ENCODE measurements at places on chromosomes 11 and 22.

- DNase-seq = no peak
These were observed 49.8 kb upstream of the LMO2 start for GRCh38 chr11:33941637-33942160.

GRCh38 chr11:78349624-78350023, 68.0 kb downstream of the GAB2 start:
- DNase-seq = no peak

DNA sequence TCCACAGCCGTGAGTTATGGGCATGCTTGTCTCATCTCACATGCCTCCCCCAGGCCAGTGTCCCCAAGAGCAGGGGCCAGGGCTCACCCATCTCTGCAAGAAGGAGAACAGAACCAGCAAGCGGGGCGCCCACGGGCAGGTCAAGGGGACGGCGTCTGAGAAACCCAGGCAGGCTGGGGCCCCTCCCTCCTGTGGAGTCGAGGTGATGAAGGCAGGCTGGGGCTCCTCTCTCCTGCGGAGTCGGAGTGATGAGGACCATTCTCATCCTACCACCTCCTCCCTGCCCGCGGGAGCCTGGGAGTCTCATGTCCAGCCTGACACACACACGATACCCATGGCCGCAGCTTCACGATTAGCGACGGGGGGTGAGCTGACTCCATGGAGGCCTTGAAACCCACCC, 141.9 kb downstream of the CTTN start:
- no peak for DNase-seq

DNA sequence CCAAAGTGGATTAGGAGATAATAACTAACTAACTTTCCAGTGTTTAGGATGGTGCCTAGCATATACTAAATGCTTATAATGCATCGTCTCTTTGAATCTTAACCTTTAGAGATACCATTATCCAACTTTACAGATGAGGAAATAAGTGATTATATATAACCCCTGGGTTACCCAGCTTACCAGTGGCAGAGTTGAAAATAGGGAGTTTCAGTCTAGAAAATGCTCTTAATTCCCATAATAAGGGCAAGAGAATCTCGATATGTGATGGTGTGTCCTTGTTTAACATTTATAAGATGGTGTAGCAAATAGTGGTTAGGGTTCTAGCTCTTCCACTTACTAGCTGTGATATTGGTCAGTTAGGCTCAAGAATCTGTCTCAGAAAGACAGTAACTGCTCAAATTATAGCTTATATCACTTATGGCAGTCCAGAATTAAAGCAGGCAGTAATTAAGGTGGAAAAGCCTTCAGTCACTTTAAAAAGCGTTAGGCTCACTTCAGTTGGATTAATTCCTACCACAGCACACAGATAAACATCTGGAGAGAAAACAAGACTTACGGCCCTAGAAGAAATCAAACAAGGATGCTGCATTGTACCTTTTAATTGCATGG, 6.3 kb downstream of the XBP1 start:
- no peak for DNase-seq

- DNase-seq = no peak
These were observed at the start of gene SLC5A1 for GRCh38 chr22:32042924-32043323. Gene SLC5A1 (plus strand): TSS chr22:32043261. CDS start chr22:32043282, 21 bp downstream.

GRCh38 chr11:66725114-66725513, 3.9 kb downstream of the SPTBN2 start:
- no peak for DNase-seq

DNA sequence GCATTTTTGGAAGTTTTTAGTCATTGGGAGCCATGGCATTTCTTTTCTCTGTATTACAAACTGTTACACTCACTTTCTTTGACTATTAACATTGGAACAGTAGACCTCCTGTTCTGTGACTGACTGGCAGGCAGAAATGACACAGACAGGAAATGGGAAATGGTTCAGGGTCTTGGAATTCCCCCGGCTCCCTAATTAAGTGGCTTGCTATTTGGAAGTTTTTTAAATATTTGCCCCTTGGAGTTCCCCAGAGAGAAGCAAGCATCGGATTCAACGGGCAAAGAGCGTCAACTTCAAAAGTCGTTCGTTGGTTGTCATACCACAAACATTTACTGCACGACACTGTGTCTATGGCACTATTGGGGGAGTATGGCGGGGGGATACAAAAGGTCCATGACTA, 1.1 kb upstream of the BIRC2 start:
- DNase-seq = no peak

DNA sequence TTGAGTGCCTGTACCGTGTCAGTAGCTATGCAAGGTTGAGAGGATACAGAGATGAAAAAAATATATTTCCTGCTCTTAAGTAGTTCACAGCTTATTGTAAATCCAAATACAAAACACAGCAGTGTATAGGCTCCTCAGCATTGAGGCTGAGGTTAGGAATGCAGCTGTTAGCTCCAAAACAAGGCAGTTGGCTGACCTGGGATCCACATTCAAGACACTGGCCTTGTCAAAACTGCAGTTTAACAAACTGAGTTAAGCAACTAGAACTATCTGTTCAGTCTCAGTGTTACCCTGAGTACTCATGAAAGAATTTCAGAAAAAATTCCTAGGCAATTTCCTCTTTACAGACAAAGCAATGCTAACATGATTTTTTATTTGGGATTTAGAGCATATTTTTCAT, 42.8 kb downstream of the REXO2 start:
- no peak for DNase-seq

- DNase-seq = no peak
These were observed 82.0 kb upstream of the SC5D start for GRCh38 chr11:121210445-121211080.

DNA sequence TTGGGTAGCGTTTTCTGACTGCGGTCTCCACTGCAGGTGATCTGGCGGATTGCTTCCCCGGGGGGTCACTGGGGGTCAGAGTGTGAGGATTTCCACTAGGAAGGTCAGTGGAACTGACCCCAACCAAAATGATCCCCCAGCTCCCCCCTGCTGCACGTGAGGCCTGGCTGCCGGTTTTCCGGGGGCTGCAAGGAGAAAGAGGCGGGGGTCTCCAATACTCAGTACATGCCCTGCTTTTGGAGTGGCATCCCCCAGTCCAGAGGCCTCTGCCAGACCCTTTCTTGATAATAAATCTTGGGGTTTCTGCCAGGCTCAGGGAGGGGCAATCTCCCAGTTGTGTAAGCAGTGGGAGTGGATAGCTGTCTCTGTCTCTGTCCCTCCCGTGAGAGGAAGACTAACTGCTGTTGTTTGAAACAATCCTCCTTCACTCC, 71.5 kb upstream of the RTL6 start:
- DNase-seq = no peak

GRCh38 chr11:75635066-75635862, 33.6 kb downstream of the MAP6 start:
- DNase-seq = no peak

DNA sequence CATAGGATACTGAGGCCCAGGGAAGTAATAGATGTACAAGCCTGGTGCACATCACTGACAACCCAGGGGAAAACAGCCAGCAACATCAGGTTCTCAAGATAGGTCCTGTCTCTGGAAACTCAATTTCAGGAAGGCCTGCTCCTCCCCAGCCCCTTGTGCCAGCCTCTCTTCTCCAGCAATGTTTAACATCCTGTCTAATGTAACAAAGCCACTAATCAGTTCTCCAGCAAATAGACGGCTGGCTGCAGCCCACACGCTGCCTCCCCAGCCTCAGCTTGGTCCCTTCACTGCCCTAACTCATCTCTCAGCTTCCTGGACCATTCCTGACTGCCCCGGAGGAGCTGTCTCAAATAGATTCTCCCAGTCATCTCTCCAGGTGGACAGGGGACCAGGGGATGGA, 37.8 kb downstream of the RPL27A start:
- DNase-seq = no peak

GRCh38 chr22:37263966-37264887, 18.1 kb upstream of the CYTH4 start:
- DNase-seq = no peak

- DNase-seq = no peak
These were observed 178.3 kb upstream of the SEZ6L start for GRCh38 chr22:25990940-25991339.

DNA sequence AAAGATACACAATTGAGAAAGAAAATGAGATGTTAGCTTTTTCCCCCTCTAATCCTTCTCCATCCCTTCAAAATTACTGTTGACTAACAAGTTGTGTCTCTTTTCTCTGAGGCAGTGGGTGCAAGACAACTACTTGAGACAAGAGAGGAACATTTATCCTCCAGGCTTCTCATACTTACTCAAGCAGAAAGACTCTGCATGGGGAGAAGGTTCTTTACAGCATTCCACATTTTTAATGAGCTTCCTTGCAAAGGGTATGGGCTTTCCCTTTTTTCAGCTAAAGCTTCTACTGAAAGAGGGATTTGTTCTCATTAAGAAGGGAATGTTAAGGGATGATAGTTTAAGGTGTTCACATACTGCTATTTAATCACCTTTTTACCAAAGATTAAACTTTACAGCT, 47.8 kb downstream of the PAX6 start:
- no peak for DNase-seq

DNA sequence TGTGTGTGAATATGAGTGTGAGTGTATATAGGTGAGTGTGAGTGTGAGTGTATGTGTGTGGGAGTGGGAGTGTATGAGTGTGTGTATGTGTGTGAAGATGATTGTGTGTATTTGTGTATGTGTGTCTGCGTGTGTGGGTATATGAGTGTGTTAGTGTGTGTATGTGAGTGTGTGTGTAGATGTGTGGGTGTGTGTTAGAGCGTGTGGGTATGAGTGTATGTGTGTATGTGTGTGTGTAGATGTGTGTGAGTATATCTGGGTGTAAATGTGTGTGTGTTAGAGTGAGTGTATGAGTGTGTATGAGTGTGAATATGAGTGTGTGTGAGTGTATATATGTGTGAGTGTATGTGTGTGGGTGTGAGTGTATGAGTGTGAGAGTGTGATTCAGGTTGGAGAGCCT, 11.1 kb upstream of the LRRC10B start:
- DNase-seq = no peak

- no peak for DNase-seq
These were observed 68.7 kb downstream of the PTPRJ start for GRCh38 chr11:48049036-48049435.

- no peak for DNase-seq
These were observed 11.7 kb downstream of the CXCR5 start for GRCh38 chr11:118895093-118896039.

DNA sequence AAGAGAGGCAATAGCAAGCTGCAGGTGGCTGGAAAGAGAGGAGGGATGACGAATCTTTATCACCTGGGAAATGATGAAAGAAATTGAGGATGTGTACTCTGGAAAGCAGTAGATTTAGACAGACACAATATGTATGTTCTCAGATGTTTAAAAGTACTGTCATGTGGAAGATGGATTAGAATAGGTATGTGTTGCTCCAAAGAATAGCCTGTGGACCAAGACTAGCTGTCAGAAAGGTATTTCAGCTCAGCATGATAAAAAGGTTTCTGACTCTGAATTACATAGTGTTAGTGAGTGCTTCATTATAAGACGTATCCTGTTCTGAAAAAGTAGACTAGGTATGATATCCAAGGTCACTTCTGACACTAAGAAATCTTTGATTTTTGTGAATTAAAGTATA, 322.4 kb downstream of the CNTN5 start:
- DNase-seq = no peak

- no peak for DNase-seq
These were observed 35.0 kb upstream of the ATXN10 start for GRCh38 chr22:45636683-45637082.

- DNase-seq = no peak
These were observed 29.6 kb upstream of the HSPA8 start for GRCh38 chr11:123091506-123091905.

GRCh38 chr22:36052505-36052941, 23.9 kb upstream of the RBFOX2 start:
- DNase-seq = no peak

DNA sequence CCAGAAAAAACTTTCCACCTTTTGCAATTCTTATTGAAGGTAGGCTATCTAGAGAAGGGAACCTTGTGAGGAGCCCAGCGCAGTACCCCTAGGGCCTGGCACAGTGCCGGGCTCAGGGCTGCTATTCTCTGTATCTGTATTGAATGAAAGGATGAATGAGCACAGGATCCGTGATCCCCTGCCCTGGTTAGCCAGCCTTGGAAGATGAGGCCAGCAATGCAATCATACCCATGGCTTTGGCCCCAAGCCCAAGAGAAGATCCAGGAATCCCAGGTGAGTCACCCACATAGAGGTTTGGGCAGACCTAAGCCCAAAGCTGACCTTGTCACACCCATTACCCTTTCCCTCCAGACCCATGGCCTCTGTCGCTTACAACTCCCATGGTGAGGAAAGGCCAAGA, 92.5 kb upstream of the CD82 start:
- DNase-seq = no peak
